Fibroblast of upper back skin (primary cell): ENCODE measurements at places on chromosomes 6 and 20.
A peak's percentile ranks its signal among the peaks of the same experiment; 100 is the strongest.

DNA sequence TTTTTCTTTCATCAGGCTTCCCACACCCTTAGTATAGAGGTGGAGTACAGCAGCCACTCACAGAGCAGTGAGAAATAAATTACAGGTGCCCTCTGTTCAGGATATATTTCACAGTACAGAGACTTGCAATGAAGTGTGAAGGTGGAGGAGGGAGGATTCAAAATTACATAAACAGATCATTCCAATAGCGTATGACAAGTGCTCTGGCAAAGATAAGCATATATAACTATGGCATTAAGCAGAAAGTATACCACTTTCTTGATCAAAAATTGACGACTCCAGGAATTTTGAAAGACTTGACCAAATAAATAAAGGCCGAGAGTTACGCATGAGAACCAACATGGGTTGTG, 108.7 kb downstream of the GPX5 start:
- no peak for DNase-seq

DNA sequence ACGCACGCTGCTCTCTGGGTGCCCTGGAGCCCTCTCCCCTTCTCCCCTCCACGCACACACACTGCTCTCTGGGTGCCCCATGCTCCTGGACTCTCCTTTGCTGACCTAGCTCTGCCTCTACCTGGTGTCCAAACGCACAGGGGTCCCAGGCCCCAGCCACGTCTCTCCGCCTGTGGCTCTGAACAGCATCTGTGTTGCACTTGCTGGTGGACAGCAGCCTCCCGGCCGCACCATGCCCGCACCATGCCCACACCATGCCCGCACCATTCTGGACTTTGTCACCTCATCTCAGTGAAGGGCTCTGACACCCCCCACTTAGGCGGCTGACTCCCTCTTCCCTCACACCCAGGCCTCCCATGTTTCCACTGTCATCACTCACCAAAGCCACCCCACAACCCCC, 21.8 kb downstream of the TCFL5 start:
- no peak for DNase-seq

DNA sequence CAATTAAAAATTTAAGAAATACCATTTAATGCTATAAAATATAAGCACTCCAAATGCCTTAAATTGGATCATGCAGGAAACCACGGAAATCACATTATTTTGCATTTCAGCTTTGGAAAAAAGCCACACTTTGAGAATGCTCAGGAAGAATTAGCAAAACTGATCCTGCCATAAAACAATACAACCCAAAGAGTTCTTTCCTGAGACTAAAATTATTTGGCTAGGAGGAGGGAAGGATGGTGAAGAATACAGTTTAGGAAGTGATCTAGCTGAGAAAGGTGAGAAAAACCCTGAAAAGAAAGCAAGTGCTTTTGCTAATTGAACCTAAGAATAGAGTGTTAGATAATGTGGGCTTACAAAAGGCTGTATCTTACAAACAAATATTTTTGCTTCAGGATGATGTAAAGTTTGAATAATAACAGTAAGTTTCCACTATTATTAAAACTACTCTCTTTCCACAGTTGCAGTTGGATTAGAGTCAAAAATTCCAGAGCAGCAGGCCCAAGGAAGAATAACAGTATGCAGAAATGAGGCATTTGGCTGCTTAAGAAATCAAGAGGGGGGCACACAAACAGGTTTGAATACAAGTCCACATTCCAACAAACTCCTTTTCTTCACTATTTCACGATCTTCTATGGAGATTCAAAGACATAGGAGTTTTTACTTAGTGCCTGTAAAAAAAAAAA, 565.4 kb downstream of the RFPL4B start:
- peak; percentile 84 for DNase-seq

DNA sequence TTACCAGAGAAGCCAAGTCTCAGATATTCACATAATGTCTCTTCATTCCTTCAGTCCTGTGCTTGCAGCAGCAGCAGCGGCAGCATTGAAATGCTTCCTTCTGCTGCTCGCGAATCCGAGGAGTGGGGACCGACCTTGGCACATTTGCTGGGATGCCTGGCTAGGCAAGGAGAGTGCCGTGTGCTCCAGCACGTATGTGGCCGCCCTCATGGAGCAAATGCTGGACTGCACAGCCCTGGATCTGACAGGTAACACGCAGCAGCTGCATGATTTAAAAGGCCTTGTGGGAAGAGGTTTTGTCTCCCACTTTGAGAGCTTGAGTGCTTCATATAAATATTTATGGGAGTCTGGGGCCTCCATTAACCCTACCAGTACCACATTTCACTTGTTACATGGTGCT, 9.9 kb downstream of the MAFB start:
- DNase-seq: no peak

- no peak for DNase-seq
Observed at GRCh38 chr20:25173321-25173720, 22.2 kb upstream of the ENTPD6 start.

DNA sequence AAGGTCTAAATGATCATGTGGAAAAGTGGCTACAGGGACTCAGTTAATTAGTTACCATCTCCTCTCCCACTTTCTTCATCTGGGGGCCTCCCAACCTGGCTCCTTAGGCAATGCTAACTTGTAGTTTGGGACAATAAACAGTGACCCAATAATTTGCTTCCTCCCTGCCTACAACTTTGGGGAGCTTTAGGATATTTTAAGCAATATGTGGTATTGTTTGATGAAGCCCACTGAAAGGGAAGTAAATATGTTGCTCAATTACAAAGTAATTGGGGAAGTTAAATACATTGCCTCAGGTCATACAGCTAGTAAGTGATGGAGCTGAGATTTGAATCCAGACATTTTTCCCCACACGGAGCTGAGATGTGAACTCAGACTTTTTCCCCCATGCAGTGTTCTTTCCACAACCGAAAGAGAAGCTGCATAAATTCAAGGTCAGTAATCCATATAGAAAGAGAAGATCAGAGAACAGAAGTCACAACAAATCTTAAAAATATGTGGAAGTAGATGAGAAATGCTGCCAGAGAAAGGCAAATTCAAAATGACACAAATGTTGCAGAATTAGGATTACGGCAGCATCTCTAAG, 26.6 kb downstream of the ZHX3 start:
- no peak for DNase-seq

- no peak for DNase-seq
Observed at GRCh38 chr6:169233832-169234231, 19.8 kb downstream of the THBS2 start.

DNA sequence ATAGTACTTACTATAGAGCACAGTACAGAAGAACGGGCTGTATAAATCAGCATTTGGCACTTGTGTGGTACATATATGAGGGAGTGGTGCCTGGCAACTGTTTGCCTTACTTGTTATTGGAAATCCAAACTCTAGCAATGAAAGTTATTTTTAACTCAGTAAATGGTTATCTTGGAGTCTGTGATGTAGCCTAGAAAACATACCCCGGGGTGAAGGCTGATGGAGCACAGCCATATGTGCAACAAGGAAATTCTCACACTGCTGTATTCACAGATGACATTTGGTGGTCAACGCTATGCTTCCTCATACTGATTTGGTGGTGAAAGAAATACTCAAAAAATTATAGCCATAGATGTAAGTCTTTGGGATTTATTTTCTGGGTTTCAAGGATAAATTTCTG, 807.5 kb upstream of the FLRT3 start:
- DNase-seq: no peak

- no peak for DNase-seq
Observed at GRCh38 chr6:70717038-70717801, 49.5 kb downstream of the SMAP1 start.

DNA sequence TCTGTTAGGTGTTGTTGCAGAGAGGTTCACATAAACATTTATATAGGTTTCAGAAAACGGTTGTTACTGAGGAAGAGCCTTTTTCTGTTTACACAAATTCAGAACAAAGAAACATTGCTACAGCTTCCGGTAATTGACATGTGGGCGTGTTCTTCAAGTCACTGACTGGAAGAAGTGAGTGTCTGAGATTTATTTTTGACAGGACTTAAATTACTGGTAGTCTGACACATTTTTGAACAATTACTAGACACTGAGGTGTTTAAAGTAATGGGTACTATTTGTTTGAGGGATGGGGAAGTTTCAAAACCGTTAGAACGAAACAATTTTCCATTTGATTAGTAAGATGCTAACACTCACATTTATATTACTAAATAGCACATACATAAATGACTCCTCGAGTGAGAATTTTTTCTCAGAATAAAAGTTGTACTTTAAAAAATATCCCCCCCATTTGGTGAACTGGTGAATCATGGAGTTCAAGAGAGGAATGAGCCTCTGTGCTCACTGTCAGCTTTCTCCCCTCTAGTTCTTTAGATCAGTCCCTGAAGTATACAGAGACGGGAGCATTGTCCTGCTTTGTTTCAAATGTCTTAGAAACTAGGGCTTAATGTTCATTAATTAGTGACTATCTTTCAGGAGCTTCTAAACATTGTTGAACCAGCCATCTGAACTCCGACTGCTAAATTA, 98.7 kb downstream of the TSHZ2 start:
- DNase-seq: peak; percentile 43

- DNase-seq: peak; percentile 72
Observed at GRCh38 chr20:8082989-8083388, 49.1 kb upstream of the PLCB1 start.

DNA sequence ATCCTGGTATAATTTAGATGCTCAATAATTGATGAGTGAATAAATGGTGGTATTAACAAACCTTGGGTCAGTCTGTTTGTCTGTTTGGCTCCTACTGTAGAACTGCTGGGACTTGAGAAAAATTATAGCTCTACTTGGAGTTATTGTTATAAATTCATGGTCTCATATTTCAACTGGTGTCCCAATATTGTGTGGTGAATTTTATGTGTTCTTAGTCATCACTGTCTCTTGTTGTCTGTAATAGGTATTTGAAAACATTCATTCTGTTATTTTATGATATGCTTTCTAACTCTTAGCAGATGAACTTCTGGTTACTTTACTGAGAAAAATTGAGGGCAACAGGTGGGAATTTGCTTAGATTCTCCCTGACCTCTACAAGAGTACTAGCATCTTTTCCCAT, 221.4 kb downstream of the CDKAL1 start:
- DNase-seq: peak; percentile 47

DNA sequence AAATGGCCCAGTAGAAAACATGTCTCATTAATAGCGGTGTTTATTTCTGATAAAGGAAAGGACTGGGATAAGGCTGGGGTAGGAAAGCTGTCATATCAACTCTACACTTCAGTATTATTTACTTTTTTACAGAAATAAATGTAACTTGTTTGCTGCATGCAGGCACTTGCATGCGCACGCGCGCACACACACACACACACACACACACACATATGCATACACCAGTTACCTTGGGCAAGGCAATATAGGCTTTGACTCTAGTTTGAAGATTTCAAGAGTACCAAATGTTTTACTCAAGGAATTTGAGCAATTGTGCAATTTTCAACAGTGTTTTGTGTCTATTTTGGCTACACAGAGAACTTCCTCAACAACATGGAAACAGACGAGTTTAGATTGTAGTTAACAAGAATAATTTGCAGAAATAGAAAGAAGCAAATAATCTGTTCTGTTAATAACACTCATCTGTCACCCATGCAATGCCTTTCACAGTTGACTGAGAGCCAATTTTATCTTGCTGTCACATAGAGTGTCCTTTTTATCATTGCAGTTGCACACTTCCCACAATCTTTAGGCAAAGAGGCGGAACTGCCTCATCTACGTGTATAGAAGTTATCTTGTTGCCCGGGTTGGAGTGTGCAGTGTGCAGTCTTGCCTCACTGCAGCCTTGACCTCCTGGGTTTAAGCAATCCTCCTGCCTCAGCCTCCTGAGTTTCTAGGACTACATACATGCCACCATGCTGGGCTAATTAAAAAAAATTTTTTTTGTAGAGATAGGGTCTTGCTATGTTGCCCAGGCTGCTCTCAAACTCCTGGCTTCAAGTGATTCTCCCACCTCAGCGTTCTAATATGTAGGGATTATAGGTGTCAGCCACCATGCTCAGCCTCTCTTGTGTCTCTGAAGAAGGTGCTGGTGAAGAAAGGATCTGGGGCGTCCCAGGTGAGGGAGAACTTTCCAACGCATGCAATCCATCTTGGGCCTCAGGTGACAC, 74.8 kb upstream of the SHLD1 start:
- DNase-seq: no peak

DNA sequence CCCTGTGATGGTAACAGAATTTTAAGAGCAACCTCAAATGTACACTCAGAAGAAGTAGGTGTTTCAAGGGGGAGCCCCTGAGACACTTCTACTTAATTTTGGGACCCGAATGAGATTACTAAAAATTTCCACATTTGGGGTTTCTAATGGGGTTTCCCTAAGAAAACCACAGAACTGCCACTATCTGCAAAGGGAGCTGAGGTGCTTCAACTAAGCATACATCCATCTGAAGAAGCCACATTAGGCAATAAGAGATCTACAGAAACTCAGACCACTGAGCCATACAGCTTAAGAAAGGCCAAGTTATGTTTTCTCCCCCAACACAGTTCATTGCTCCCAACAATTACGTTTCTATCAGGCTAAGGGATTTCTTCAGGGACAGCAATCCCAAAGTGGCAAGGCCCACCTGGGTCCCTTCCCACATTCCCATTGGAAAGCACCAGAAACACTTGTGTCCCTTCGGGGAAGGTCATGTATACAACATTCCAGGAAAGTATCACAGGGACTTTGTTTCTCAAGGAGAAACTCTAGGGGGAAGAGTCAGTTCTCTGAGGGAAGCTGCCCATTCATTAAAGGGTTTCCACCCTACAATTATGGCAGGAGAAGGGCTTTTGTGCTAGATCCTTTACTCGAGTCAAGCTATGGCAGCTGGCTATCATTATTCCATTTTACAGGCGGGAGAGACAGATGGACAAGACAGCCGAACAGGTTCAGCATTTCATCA, 5.0 kb downstream of the BCL2L1 start:
- DNase-seq: no peak

GRCh38 chr6:139756381-139756780, 381.9 kb upstream of the CITED2 start:
- DNase-seq: no peak

GRCh38 chr6:133956416-133957049, 3.5 kb downstream of the TBPL1 start:
- DNase-seq: no peak
